ENCODE measurements at places on chromosomes 6 and 20.

DNA sequence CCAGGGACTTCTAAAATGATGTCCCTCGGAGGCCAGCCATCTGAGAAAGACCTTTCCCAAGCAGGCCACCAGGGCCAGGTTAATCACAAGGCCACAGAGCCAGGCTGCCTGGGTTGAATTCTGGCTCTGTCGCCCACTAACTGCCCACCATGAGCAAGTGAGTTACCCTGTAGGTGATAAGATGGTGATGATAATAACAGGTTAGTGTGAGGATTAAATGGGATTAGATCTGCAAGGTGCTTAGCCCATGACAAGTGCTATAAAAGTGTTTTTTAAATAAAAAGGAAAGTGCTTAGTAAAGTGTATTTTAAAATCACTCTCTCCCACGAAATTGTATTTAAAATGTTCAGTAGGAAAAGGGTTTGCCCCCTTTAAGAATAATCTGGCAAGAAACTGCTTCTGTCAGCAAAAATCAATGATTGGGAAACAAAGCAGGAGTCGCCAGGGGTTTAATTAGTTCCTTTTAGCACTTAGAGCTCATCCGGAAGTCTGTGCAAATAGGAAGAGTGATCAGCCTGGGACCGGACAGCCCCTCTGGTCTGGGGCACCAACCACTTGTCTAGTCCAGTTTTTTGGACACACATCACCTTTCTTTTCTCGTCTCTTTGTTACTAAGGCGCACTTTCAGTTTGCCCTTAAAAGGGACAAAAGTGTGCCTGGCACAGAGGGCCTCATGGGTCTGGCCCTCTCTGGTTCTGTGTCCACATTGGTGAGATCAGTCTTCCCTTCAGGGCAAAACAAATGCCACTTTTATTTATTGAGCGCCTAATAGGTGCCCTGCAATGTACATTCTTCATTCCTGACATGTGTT lies 150.4 kb downstream of the GRM4 start:
- no peak for ATAC-seq

GRCh38 chr6:111184827-111185532 lies 97.7 kb downstream of the SLC16A10 start:
- ATAC-seq: no peak

DNA sequence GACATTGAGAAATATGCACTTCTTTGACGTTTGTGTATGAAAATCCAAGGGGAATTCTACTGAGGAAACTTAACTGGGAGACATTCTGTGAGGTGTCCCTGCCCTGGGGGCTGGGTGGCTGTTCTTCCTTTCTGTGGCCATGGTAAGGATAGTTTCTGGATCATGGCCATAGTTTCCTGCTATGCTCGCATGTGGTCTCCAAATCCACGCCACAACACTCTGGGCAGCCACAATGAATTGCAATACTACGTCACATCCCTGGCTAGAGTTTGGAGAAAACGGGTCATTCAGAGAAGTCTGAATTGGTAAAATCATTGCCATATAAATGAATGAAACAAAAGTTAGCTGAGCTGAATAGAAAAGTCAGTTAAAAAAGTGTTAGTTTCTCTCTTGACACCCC lies 230.6 kb downstream of the UTRN start:
- no peak for ATAC-seq

- ATAC-seq: no peak
These were observed 16.9 kb downstream of the MOCS1 start for GRCh38 chr6:39917329-39917728.

DNA sequence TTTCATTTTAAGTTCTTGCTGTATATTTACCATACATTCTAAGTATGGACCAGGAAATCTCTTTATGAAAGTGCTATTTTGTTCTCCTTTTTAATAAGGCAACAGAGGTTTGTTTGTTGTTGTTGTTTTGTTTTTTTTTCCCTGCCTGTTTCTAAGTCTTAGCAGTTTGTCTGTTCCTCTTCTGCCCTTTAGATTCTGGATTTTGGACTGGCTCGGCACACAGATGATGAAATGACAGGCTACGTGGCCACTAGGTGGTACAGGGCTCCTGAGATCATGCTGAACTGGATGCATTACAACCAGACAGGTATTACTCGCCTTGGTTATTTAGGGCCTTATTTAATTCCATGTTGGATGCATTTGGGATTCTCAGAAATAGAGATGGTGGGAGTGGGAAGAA lies 48.0 kb downstream of the MAPK14 start:
- ATAC-seq: peak; percentile 77

GRCh38 chr6:53111865-53112264 lies 36.8 kb downstream of the GCM1 start:
- no peak for ATAC-seq

GRCh38 chr6:130895516-130895915 lies 68.3 kb downstream of the SMLR1 start:
- no peak for ATAC-seq

DNA sequence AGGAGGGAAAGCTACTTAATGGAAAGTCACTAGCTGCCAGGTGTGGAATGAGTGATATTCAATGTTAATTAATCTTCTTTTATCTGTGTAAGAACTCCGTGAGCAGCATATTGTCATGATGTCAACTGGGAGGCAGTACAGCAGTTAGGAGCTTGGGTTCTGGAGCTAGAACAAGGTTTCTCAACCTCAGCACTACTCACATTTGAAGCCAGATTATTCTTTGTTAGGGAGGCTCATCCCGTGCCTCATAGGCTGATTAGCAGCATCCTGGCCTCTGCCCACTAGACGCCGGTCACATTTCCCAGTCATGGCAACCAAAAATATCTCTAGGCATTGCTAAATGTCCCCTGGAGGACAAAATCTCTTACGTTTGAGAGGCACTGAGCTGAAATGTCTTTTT lies 41.2 kb downstream of the BCAS1 start:
- ATAC-seq: no peak

DNA sequence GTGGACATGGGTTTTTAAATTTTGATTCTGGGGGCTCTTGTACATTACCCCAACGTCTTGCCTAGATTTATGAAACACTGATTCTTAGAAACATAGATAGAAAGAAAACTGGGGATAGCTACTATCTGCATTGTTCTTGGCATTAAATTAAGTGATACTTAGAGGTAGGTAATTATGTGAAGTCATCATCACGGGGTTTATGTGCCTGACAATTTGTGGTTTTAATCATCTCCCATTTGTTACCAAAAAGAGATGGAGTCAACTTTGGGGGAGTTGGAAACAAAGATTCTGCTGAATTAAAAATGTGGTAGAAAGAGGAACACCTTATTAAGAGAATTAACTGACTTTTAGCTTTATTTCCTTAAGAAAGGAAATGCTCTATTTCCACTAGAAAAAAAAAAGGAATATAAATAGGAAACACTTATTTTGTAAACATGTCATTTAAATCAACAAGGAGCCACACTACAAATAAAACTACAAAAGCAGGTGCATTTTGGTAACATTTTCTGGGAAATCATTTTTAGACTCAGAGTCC lies 5.6 kb downstream of the TNFAIP3 start:
- no peak for ATAC-seq

- no peak for ATAC-seq
These were observed 104.1 kb downstream of the BCKDHB start for GRCh38 chr6:80210618-80211017.

GRCh38 chr6:61538801-61539200 lies 747.2 kb downstream of the KHDRBS2 start:
- ATAC-seq: no peak

DNA sequence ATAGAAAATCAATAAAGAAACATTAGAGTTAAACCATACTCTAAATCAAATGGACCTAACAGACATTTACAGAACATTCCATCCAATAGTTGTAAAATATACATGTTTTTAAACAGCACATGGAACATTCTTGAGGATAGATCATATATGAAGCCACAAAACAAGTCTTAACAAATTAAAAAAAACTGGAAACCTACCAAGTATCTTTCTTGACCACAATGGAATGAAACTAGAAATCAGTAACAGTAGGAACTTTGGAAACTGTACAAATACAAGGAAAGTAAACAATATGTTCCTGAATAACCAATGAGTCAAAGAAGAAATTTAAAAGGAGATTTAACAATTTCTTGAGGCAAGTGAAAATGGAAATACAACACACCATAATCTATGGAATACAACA lies 91.2 kb upstream of the GLP1R start:
- no peak for ATAC-seq

GRCh38 chr20:34537651-34538050 lies 20.9 kb upstream of the MAP1LC3A start:
- peak; percentile 13 for ATAC-seq

GRCh38 chr6:41604006-41604405 lies 34.3 kb upstream of the MDFI start:
- no peak for ATAC-seq

- peak; percentile 33 for ATAC-seq
These were observed 143.7 kb upstream of the PTPN1 start for GRCh38 chr20:50366270-50367103.

GRCh38 chr20:46994341-46994740 lies 99.7 kb downstream of the EYA2 start:
- peak; percentile 75 for ATAC-seq

DNA sequence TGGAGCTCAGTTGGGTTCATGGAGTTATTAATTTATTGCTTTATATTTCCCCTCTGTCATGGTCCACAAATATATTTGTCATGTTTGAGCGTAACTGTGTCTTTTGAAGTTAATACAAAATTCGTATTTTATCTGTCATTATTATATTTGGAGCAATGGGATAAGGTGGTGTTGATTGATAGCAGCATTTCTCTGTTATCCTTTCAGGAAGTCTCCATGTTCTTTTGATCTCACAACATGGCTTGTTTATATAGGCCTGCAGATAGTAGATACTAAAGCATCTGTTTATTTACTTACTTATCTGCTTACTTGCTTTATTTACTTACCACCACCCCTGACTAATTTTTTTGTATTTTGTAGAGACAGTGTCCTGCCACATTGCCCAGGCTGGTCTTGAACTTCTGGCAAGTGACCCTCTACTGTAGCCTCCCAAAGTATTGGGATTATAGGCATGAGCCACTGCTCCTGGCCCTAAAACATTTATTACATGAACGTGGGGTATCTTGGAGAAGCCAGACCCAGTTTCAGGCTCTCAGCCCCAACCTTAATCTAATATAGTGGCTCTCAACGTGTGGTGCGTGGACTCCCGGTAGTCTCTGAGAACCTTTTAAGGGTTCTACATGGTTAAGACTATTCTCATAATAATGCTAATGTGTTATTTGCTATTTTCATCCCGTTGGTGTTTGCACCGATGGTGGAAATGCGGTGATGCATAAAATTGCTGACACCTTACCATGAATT lies 104.2 kb downstream of the NCOA3 start:
- no peak for ATAC-seq

DNA sequence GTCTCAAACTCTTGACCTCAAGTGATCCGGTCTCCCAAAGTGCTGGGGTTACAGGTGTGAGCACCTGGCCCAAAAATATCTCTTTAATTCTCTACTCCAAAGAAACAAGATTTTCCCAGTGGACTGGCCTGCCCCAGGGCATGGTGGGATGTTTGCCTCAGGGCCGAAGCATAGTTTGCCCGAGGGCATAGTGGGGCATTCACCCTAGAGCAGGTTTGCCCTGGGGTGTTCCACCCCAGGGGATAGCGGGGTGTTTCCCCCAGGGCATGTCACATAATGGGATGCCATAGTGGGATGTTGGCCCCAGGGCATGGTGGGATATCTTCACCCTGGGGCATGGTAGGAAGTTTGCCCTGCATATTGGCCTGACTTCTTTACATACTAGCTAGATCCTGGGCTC lies 97.2 kb downstream of the VEGFA start:
- ATAC-seq: no peak

DNA sequence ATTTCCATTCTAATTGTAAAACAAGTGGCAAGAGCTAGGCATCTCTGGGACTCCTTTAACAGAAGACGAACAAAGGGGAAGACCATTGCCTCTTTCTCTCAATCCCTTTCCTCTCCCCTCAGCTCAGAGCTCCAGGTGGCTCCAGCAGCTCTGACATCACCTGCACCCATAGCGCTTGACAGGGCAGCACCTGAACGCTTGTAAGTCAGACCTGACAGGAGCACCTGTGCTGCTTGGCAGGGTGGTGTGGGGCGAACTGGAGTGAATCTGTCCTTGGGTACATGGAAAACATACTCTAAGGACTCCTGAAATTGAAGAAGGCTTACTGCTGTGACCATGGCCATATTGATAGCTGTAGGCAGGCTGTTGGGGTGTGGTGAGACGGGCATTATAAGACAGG lies 409.5 kb upstream of the AGPAT4 start:
- no peak for ATAC-seq

GRCh38 chr6:43781941-43782704 lies 12.1 kb downstream of the VEGFA start:
- ATAC-seq: no peak

- ATAC-seq: no peak
These were observed 655 bp upstream of the NDUFAF4 start for GRCh38 chr6:96898241-96898851.

GRCh38 chr6:11213422-11214021 lies 18.9 kb downstream of the NEDD9 start:
- no peak for ATAC-seq

GRCh38 chr20:12264711-12265110 lies 347.0 kb downstream of the BTBD3 start:
- no peak for ATAC-seq

GRCh38 chr6:53113742-53114141 lies 34.9 kb downstream of the GCM1 start:
- no peak for ATAC-seq

DNA sequence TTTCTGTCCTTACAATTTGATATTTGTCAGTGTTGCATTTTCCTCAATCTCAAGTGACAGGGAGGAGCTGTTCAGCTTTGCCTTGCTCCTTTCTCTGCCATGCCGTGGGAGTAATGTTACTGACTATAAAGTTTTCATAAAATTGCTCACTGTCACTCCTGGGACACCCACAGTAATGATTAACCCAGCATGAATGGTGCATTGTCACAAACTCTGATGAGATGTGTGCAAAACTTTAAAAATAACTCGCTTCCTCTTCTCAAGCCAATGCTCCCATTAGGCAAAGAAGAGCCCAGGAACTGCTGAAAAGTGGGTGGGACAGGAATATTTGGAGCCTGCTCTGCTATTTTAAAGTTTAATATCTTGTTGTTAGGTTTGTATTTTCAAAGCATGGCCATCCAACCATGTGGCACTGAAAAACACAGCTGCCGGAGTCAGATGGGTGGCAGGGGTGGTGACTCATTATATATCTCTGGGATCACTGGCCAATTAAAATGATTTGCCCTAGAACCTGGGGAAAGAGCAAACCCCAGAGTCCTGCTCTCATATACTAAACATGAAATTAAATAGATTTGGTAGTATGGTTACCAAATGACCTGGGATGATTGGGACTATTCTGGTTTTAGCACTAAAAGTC lies 260.1 kb downstream of the BTBD3 start:
- ATAC-seq: no peak

DNA sequence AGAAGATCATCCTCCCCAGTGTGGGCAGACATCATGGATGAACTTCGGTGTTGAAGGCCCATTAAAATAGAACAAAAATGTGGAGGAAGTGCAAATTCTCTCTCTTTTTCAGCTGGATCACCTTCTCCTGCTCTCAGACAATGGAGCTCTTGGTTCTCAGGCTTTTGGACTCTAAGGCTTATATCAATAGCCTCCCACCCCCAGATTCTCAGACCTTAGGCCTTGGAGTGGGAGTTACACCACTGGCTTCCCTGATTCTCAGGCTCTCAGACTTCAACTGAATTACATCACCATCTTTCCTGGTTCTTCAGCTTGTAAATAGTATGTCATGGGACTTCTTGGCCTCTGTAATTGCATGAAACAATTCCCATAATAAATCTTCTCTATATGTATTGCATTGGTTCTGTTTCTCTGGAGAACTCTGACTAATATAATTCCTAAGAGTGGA lies 36.6 kb downstream of the NSFL1C start:
- ATAC-seq: no peak
